Endothelial cell (in vitro differentiated cells): ENCODE measurements at places on chromosomes 11 and 22.

DNA sequence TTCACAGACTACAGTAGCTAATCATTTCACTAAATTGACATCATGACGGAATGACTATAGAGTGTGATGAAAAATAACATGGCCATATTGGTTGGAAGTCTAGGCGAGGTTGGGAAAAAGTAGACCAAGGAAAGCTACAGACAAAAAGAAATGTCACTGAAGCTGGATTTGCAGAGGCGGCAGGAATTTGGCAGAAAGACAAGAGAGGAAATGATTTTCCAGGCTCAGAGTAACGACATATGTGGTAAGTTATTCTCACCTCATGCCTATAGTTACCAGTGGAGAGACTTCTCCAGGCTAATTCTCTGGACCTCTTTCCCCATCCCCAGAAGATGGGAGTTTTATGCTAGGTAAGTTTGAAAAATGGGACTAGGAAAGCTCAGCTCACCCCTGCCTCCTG lies 1005.8 kb upstream of the CCDC90B start:
- no peak for DNase-seq
- H3K4me1 ChIP-seq = no peaks in the 10 kb centered on the region
- H3K4me3 ChIP-seq = no peak overlapping the region
- H3K27ac ChIP-seq = no peak overlapping the region

DNA sequence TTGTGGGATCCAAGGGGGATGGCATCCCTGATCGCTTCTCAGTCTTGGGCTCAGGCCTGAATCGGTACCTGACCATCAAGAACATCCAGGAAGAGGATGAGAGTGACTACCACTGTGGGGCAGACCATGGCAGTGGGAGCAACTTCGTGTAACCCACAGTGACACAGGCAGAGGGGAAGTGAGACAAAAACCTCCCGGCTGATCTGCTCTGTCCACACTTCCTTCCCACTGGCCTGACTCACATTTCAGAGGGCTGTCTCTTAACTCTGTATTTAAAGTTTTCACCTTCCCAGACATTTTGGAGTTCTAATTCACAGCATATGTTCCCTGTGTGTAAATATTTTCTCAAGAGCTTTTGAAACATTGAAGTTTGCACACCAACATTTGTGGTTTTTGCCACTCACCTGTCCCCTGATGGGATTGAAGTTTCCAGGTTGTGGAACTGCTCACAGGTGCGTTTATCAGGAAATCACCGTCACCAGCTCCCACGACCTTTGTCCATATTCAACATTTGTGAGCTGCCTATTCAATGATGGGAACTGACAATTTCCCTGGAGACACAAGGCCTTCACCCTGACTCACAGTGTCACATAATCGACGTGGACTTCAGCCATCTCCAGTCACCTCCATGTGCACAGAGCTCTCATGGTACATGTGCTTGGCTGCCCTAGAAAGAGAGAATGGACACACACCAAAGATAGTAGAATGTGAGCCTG lies 99.2 kb downstream of the VPREB1 start:
- H3K4me1 ChIP-seq = peaks cover 5% of the 10 kb centered on the region
- no peak overlapping the region for H3K4me3 ChIP-seq
- no peak overlapping the region for H3K27ac ChIP-seq
- peaks cover 2% of the 10 kb centered on the region for H3K27me3 ChIP-seq
- H3K36me3 ChIP-seq = no peaks in the 10 kb centered on the region
- no peak for DNase-seq

DNA sequence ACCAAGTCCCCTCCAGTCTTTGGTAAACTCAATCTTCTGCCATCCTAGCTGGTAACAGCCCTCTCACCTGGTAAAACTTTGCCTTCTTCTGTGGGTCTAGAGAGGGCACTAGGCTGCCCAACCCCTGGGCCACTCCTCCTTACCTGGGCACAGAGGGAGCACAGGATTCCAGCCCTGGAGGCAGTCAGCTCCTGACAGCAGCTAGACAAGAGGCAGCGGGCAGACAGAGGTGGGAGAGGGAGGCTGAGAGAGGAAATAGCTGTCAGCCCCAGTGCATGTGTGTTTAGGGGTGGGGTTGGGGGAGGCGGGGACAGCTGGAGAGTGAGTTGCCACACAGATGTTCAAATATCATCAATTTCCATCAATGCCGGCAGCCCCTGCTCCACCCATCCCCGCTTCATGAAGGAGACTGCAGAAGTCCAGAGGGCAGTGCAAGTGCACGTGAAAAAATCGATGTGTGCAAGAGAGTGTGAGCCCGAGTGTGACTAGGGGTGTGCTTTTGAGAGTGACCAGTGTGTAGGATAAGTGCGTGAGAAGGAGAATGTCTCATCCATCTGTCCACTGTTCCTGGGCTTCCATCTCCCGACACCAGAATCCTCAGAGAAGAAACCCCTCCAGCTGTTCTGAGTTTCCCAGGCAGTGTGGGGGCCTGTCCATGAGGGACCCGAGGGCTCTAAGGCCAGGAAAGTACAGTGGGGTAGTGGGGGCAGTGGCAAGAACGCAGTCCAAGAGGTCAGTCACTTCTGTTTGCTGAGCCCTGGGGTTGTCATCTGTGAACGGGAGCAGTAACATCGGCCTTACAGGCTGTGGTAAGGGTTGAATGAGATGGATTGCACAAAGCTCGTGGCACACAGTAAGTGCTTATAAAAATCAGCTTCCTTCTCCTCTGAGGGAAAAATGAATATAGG lies at the start of gene PTGDR2:
Gene PTGDR2 (minus strand): TSS at position 225 of the 908 bp plus-strand sequence. CDS start 2,228 bp downstream, outside the sequence.
- DNase-seq = no peak
- H3K4me1 ChIP-seq = peaks cover 12% of the 10 kb centered on the region
- H3K36me3 ChIP-seq = peaks cover 1% of the 10 kb centered on the region
- peaks cover 3% of the 10 kb centered on the region for H3K27me3 ChIP-seq
- peak within 1 kb of the TSS; percentile 30 for H3K27ac ChIP-seq
- no peak within 1 kb of the TSS for H3K4me3 ChIP-seq

- DNase-seq = peak; percentile 47
- peak overlapping the region; percentile 67 for H3K4me3 ChIP-seq
- no peaks in the 10 kb centered on the region for H3K36me3 ChIP-seq
These were observed 2.6 kb downstream of the KCNQ1 start for GRCh38 chr11:2447253-2447950.
